ENCODE measurements at places on chromosomes 3 and 15.

- DNase-seq, result no peak
Observed at GRCh38 chr3:182818296-182818978, 25.1 kb downstream of the ATP11B start.

DNA sequence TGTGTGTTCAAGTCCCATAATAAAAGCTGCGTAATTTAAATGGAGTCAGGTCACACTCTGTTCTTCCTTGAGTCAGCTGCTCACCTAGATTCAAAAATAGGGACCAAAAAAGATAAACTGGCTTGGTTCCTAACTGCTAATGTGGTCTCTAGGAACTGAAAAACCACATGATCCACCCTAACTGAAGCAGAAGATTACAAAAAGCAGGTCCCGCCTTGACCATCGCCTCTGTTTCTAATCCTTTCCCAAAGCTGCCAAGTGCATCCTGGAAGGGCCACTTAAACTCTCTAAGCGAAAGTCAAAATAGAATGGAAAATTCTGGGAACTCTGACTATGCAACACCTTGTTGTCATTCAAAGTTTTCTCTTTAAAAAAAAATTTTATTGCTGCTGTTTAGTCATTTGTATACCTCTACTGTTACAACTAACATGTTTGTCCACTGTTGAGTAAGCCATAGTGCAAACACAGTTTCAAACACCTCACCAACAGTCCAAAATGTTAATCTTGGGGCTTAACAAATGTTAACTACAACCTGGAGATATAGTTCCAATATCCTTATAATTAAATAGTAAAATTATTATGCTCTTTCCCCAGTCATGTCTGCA, 88.9 kb upstream of the THBS1 start:
- DNase-seq, result no peak

GRCh38 chr15:67433495-67434099, 87.3 kb upstream of the C15orf61 start:
- no peak for DNase-seq

- DNase-seq, result no peak
Observed at GRCh38 chr3:23480329-23480714, 277.2 kb downstream of the UBE2E2 start.

DNA sequence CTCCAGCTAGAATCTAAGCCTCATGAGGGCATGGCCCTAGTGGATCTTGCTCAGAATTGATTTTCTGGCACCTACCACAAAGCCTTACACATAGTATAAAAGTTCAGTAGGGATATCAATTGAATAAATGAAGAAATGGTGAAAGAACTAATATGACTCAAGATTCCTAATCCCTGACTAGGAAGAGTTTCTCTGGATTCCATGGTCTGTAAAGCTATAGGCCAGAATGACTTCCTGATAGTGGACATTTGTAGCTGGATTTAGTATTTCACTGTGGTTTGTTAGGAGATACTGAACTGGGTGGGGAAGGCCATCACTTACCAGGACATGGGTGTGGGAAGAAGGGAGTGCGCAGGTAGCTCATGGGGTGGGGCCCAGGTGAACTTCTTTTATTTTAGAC, 168.9 kb downstream of the RAP2B start:
- no peak for DNase-seq

DNA sequence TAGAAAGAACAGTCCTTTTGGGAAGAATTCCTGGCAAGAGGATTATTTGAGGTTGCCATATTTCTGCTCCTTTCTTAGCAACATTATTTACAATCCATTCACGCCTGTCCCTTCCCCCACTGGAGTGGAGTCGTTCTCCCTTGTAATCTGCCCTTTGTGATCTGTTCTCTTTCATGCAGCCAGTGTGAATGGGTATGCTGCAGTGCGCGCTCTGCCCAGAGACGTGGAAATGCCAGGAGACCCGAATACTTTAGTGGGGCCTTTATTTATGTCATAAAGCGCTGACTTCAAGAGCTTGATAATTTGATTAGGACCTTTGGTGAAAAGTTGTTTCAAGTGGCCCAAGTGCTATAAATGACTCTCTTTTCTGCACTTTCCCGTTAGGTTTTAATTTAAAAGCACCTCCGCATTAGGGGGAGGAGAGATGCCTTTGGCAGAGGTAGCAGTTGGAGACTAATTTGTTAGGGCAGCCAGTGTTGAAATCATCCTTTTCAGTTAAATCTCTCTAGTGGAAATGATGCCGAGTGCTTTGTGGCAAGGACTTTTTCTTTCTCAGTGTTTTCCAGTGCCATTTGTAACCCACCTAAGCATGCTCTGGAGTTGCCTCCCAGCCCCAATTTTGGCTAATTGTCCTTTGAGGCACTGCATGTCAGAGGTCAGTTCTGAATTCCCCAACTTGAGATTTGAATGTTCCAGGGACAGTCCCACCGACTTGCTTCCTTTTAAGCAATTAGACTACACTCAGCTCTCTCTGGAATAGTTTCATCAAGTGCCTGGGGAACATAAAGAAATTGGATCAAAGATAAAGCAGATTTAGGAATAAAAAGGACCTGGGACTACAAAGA, 52.4 kb downstream of the PSMD6 start:
- no peak for DNase-seq

GRCh38 chr3:51759203-51759602, 19.8 kb downstream of the IQCF6 start:
- DNase-seq, result no peak

- no peak for DNase-seq
Observed at GRCh38 chr3:165254812-165255211, 58.6 kb upstream of the SLITRK3 start.

- DNase-seq, result no peak
Observed at GRCh38 chr15:59950603-59951388, 53.3 kb upstream of the FOXB1 start.

- no peak for DNase-seq
Observed at GRCh38 chr3:29202378-29202777, 78.5 kb upstream of the RBMS3 start.

GRCh38 chr3:126146034-126146433, 34.4 kb downstream of the ALDH1L1 start:
- DNase-seq, result no peak

GRCh38 chr3:134666052-134666451, 15.2 kb upstream of the KY start:
- DNase-seq, result no peak

- no peak for DNase-seq
Observed at GRCh38 chr3:177237206-177237605, 39.9 kb upstream of the TBL1XR1 start.

GRCh38 chr3:4885316-4885715, 93.9 kb upstream of the BHLHE40 start:
- no peak for DNase-seq

- DNase-seq, result no peak
Observed at GRCh38 chr15:24954783-24955530, at the start of the genes SNRPN and SNURF. Gene SNRPN (plus strand): TSS chr15:24954987. CDS start chr15:24974454, 19,467 bp downstream. Gene SNURF (plus strand): TSS chr15:24954987. CDS start chr15:24955049, 62 bp downstream.

GRCh38 chr15:67076147-67076843, 10.9 kb downstream of the SMAD3 start:
- no peak for DNase-seq

DNA sequence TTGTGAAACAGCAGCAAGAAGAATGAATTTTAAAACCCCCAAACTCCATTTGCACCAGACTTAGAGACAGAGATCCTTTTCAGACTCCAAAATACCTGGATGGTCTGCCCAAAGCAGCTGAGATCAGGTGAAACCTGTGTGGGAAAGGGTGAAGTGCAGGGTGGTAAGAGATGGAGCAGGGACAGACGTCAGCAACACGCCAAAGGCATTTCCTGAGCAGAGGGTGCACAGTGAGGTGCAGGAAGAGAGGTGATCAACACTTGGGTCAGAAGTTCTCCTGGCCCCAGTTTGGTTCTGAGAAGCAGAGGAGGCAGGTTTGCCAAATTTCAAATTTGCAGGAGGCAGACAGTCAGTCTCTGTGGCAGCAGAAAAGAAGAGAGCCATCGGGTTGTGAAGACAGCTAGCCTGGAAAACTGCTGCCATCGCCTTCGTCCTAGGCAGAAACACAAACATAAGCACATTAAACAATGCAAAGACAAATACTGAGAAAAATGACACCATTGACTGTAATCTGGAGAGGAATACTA, 9.8 kb downstream of the CCR4 start:
- DNase-seq, result no peak

DNA sequence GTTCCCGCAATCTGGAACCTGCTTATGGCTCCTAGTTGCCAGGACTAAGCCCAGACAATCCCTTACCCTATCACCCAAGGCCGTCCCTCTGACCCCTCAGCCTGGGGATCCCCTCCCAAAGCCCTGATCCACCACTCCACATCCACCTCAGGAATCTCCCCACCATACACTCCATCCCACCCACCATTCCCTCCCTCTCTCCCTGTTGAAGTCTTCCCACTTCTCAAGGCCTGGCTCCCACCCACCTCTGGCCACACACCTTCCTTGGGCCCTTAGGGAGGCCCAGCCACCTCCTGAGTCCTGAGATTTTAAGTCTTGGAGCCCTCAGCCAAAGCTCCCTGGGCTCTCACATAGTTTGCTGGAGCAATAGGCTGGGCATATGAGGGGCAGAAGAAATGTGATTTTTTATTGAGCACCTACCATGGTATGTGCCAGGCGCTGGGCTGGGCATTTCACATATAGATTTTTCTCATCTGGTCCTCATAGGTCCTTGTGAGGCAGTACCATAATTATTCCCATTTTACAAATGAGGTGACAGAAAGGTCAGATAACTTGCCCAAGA, 48.1 kb downstream of the HCN4 start:
- DNase-seq, result no peak

DNA sequence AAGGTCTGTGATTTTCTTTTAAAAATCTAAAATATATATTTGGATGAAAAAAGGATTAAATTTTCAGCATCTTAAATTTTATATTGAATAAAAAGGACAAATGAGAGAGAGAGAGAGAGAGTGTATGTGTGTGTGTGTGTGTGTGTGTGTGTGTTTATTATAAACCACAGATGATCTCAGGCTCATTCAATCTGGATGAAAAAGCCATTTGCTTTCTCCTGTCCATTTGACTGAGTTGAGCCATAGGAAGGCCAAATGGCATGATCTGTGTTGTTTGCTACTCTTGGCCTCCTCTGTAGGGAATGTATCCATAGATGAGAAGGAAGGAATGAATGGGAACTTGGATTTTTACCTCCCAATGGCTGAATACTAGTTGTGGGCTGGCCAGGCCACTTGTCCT, 92.5 kb upstream of the MEX3B start:
- no peak for DNase-seq

- DNase-seq, result no peak
Observed at GRCh38 chr15:38275959-38276358, 23.3 kb downstream of the SPRED1 start.

- DNase-seq, result no peak
Observed at GRCh38 chr15:60421544-60421943, 23.8 kb upstream of the ANXA2 start.

DNA sequence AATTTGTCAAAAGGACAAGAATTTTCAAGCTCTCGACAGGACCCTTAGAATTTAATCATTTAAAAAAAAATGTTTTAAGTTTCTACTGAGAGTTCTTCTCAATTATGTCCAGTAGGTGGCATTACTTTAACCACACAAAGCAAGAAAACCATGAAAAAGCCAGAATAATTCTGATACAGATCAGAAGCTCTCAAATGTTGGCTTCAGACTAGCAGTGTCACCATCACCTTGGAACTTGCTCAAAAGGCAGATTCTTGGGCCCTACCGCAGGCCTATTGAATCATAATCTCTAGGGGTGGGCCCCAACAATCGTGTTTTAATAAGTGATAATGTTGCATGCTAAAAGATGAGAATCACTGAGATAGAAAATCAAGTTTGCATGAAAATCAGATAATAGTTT, 99.5 kb upstream of the KCNMB2 start:
- DNase-seq, result no peak

GRCh38 chr3:184320104-184320445, 5.7 kb downstream of the EIF4G1 start:
- DNase-seq, result no peak

GRCh38 chr3:55364421-55364820, 122.7 kb downstream of the WNT5A start:
- DNase-seq, result no peak

DNA sequence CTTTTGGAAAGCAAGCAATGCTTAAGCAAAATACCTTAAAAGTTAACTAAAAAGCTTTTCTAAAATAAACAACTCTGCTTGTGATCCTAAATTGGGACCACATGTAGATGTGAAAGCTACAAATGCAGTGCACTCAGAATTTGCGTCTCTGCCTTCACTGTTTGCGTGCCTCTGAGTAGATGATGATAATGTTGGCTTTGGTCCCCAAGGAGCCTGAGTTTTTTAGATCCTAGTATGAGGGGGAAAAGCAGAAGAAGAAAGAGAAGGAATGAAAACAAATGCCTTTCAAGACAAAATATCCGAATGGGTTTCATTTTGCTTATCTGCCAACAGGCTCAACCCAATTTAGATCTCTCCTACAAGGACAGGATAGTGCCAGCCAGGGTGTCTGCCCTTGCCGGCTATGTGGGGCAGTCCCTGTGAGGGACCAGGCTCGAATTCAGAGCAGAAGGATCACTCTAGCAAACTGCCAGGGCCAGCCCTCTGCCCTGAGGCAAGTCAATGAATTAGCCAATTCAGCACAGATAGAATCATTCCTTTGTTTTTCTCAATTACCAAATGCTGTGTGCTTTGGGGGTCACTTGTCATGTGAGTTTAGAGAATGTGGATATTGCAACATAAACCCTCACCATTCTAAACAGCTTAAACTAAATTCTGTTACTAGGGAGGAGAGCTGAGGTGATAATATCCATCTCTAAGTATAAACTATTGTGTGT, 28.5 kb downstream of the SCG5 start:
- DNase-seq, result no peak

DNA sequence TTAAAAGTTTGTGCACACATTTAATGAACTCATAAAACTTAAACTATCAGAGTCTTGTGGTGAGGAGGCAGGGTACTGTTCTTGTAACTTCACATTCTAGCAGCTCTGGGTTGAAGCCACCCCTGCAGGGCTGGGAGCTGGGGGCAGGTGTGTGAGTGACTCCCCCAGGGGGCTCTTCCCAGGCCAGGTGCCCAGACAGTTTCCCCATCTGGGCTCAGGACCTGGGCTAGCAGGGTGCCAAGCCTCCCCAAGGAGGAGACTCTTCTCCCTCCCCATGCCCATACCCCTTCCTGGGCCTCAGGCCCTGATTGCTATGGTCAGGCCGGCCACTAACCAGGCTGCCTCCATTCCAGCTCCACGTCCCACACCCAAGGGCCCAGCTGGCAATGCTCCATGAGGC, 22.0 kb upstream of the CHCHD6 start:
- no peak for DNase-seq

- no peak for DNase-seq
Observed at GRCh38 chr3:188234132-188234531, 80.2 kb downstream of the LPP start.

DNA sequence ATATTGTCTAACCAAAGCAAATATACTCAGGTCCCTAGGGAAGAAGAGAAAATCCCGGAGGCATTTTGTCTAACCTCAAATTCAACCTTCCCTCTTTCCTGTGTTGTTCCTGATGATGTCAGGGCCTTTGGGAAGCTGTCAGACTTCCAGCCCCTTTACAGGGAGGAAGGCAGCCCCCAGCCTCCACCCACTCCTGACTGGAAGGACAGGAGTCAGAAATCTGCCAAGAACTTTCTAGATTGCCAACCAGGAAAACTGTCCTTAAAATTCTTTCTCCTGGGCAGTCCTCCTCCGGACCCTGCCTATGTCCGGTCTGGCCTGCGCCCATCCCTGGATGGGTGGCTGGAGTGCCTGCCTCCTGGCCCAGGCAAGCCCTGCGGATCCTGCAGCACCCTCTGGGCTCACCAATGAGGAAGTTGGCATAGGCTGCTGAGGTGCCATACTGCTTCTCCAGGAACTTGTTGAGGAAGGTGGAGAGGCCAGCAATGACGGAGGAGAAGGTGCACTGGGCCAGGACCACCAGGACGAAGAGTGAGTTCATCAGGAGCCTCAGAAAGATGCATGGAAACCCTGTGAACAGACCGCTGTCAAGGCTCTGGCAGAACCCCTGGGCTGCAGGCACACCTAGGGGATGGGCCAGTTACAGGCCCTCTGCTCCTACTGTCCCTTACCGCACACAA, 52.6 kb upstream of the RAB6B start:
- DNase-seq, result no peak

Data from stimulated activated CD8-positive, alpha-beta memory T cell treated with anti-CD3 and anti-CD28 coated beads, Interleukin-4, amount 100 ng/mL, for 4 hours (primary cell).